Natural killer cell (primary cell): ENCODE measurements at places on chromosomes 2 and 18.
A peak's percentile ranks its signal among the peaks of the same experiment; 100 is the strongest.

DNA sequence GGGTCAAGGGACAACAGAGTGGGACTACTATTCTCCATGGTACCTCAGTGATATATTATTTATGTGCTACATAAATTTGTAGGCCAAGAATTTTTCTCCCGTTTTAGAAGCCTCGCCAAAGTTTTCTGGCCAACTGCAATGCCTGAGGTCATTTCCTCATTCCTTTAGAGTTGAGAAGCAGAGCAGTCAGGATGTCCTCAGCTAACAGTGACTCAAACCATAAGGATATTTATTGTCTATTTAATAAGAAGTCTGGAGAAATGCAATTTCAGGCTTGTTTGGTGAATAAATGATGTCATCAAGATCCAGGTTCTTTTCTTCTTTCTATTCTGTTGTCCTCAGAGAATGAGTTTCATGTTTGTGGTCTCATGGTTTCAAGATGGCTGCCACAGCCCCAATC is 91.0 kb downstream of the ADCYAP1 start:
- H3K27ac ChIP-seq, result no peak overlapping the region
- no peaks in the 10 kb centered on the region for H3K4me1 ChIP-seq
- H3K36me3 ChIP-seq, result no peaks in the 10 kb centered on the region
- H3K4me3 ChIP-seq, result no peak overlapping the region
- H3K27me3 ChIP-seq, result no peaks in the 10 kb centered on the region

- peaks cover 13% of the 10 kb centered on the region for H3K27me3 ChIP-seq
- no peak overlapping the region for H3K27ac ChIP-seq
- DNase-seq, result no peak
Measured at GRCh38 chr2:56184500-56185011, 766 bp downstream of the CCDC85A start.

GRCh38 chr2:229107601-229108000 is 163.5 kb downstream of the PID1 start:
- no peak overlapping the region for H3K27ac ChIP-seq
- no peaks in the 10 kb centered on the region for H3K4me1 ChIP-seq
- no peak overlapping the region for H3K4me3 ChIP-seq
- DNase-seq, result no peak
- no peaks in the 10 kb centered on the region for H3K27me3 ChIP-seq
- H3K36me3 ChIP-seq, result no peaks in the 10 kb centered on the region

- no peaks in the 10 kb centered on the region for H3K36me3 ChIP-seq
- peak; percentile 41 for DNase-seq
- no peaks in the 10 kb centered on the region for H3K4me1 ChIP-seq
- H3K27me3 ChIP-seq, result no peaks in the 10 kb centered on the region
Measured at GRCh38 chr18:72762515-72763122, 105.2 kb downstream of the NETO1 start.
